ENCODE measurements at places on chromosomes 5 and 9. TPM values are rescaled to one million over a fixed set of nuclear protein-coding genes. Genes with fewer than 3 reads are reported as not detected.

GRCh38 chr5:113343343-113343742 is 91.4 kb downstream of the TSSK1B start:
- H3K4me1 ChIP-seq = no peaks in the 10 kb centered on the region
- no peaks in the 10 kb centered on the region for H3K36me3 ChIP-seq
- no peak overlapping the region for H3K4me3 ChIP-seq
- H3K27ac ChIP-seq = no peak overlapping the region

DNA sequence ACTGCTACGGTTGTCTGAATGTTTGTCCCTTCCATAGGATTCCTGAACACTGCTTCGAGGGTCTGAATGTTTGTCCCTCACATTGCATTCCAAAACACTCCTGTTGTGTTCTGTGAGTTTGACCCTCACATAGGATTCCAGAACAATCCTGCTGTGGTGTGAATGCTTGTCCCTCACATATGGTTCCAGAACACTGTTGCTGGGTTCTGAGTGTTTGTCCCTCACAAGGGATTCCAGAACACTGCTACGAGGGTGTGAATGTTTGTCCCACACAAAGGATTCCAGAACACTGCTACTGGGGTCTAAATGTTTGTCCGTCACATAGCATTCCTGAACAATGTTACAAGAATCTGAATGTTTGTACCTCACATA is 201.2 kb downstream of the FOXD4L6 start:
- no peaks in the 10 kb centered on the region for H3K27me3 ChIP-seq
- no peak overlapping the region for H3K4me3 ChIP-seq
- no peak overlapping the region for H3K27ac ChIP-seq
- DNase-seq = no peak

- peaks cover 26% of the 10 kb centered on the region for H3K36me3 ChIP-seq
- no peak for DNase-seq
- H3K27ac ChIP-seq = no peak overlapping the region
- peaks cover 44% of the 10 kb centered on the region for H3K4me1 ChIP-seq
- H3K27me3 ChIP-seq = no peaks in the 10 kb centered on the region
- H3K4me3 ChIP-seq = no peak overlapping the region
Observed at GRCh38 chr9:124381170-124381945, 33.9 kb downstream of the PSMB7 start.

- H3K27ac ChIP-seq = peak overlapping the region; percentile 68
- peak overlapping the region; percentile 61 for H3K4me3 ChIP-seq
- peak; percentile 84 for DNase-seq
Observed at GRCh38 chr5:181189363-181189961, 15.5 kb downstream of the TRIM7 start.

- no peak overlapping the region for H3K27ac ChIP-seq
- H3K4me3 ChIP-seq = no peak overlapping the region
- no peaks in the 10 kb centered on the region for H3K36me3 ChIP-seq
- H3K27me3 ChIP-seq = no peaks in the 10 kb centered on the region
- no peaks in the 10 kb centered on the region for H3K4me1 ChIP-seq
- no peak for DNase-seq
Observed at GRCh38 chr5:79086116-79086515, 16.5 kb downstream of the BHMT2 start.

Gene NEUROG1
- polyA plus RNA-seq = not detected

Gene LCN9
- polyA plus RNA-seq = not detected

Gene CTXN3
- not detected for polyA plus RNA-seq

Gene SPINK13
- 1.2 TPM for polyA plus RNA-seq
